AG10803 (cell line): ENCODE measurements at places on chromosomes 6 and 20.
A peak's percentile ranks its signal among the peaks of the same experiment; 100 is the strongest.

DNA sequence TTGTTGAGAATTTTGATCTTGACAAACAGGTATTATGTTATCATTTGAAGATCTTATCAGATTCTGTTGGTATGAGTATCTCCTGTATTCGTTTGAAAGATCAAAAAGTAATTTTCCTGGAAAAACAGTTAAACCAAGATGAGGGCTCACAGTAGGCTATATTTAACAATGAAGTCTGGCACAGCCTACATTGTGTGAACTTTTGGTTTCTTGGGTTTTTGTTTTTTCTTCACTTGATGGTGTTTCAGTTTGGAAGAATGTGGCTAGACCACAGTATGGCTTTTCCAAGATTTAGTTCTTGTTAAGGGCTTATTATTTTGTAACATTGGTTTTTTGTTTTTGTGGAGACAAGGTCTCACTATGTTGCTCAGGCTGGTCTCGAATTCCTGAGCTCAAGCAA is 306.4 kb downstream of the CDKAL1 start:
- peak; percentile 78 for DNase-seq

GRCh38 chr20:13554076-13554475 is 84.7 kb downstream of the TASP1 start:
- peak; percentile 40 for DNase-seq

- no peak for DNase-seq
Measured at GRCh38 chr20:63178889-63179686, 36.8 kb downstream of the YTHDF1 start.

GRCh38 chr6:106890447-106890846 is 84.1 kb downstream of the CD24 start:
- no peak for DNase-seq

DNA sequence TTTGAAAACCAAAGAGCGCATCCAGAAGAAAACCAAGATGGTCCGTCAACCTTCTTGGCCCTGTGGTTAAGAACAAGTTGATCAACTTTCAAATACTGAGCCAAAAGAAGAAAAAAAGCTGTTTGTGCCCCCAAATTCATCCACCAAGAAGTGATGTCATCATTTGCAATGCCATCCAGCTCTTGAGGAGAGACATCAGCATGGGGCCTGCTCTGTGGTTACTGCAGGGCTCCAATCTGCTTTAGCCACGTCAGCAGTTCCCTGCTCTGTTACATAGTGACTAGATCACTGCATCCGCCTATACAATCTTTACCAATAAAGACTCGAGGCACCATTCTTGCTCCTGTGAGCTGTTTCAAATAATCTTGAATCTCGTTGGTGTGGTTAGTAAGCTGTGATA is 75.0 kb upstream of the BLCAP start:
- DNase-seq: no peak
